ENCODE measurements at places on chromosomes 7 and 10.
A peak's percentile ranks its signal among the peaks of the same experiment; 100 is the strongest.

DNA sequence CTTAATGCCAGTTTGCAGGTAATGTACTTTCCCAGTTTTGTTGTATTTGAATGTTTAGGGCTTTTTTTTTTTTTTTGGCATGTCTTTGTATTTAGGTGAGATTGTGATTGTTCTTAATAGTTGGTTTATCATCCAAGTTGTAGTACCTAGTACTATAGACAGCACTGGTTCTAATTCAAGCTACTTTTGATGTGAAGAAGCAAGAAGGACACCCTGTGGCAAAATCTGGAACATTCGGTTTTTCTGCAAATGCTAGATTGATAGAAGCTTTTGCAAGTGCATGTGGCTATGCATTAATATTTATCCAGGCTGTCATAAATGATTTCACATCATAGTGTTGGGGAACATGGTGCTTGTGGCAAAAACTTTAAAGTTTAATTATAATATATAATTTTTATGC is 248.9 kb downstream of the FOXP2 start:
- no peak for DNase-seq

DNA sequence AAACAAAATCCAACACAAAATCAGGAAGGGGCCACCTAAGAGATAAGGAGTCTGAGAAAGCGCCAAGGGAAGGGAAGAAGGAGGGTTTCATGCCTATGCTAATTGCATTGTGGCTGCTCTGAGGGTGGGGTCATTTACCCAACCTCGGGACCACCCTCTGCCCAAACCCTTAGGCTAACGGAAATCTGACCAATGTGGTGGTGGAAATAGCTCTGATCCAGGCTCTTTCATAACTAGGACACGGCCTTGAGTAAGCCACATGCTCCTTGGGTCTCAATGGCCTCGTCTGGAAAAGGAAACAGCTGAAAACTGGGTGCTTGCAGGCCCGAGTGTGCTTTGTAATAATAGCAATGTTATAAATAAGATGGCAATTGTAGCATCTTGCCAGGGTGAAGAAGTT is 14.9 kb upstream of the SRGN start:
- no peak for DNase-seq

- DNase-seq = no peak
Observed at GRCh38 chr7:157516911-157517781, 180.3 kb downstream of the DNAJB6 start.

DNA sequence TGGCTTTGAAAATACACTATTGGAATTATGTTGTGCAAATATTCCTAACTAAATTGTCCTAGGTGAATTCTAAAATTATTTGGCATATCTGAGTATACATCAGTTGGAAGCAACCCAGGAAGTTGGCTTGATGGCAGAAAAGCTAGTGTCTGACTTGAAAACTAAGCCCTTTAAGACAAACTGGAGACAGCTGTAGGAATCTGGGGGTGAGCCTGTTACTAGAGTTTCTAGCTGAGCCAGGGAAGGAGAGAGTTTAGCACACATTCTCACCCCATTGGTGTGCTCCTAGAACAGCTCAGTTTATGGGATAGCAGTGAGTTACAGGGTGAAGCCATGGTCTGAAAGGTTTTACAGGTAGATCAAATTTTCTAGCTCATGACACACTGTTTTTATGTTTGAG is 210.2 kb upstream of the SLC26A5 start:
- DNase-seq = no peak

DNA sequence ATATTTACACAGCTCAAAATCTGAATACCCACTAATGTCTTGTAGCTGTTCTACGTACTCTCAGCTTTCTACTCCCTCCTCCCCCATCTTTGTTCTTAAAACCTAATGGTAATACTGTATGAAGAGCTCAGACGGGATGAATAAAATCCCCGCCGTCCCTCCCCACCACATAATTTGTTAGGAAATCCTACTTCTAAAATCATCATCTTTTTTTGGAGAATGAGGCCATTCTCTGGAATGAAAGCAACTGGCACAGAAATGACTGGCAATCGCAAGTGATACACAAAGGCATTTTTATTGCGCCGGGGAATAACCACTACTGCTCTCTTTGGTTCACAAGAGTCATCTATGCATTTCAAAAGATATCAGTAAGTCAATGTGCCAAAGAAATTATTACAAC is 27.3 kb downstream of the SLC35B4 start:
- DNase-seq = no peak

- peak; percentile 91 for DNase-seq
Observed at GRCh38 chr7:55534262-55534915, 37.9 kb downstream of the VOPP1 start.

- no peak for DNase-seq
Observed at GRCh38 chr7:73437621-73438416, 4.2 kb downstream of the FZD9 start.

GRCh38 chr7:105281966-105282365 is 106.8 kb downstream of the SRPK2 start:
- DNase-seq = no peak

DNA sequence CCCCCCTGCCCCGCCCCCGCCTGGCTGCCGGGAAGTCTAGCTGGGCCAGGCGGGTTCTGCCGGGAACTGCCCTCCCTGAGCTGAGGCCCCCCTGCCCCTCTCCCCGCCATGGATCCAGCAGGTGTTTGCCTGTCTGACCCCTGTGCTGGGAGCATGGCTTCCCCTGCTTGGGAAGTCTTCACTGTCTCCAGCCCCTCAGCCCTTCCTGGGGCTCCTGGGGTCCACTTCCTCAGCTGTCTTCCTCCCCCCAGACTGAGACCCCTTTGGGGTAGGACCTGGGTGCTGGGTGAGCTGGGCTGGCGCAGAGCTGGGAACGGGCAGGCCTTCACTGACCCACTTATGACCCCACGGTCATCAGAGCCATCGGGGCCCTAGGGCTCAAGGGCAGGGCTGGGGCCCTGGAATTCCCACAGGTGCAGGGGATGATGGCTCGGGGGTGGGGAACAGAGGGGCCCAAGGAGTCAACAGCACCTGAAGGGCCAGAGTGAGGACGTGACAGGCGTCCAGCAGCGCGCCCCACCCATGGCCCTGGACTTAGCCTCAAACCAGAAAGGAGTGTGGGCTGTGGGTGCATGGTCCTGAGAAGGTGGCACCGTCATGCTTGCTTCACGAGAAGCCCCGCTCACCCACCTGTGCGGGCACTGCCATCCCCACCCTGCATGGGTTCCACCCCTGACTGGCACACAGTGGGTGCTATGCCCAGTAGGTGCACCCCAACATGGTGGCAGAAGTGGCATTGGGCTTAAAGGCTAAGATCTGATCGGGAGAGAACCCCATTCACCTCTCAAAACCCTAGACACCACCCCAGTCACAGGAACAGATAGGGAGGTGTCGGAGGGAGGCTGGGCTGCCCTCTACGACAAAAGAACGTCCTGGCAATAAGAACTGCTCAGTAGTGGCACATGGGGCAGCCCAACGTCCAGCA is 16.2 kb upstream of the TNRC18 start:
- DNase-seq = no peak

- no peak for DNase-seq
Observed at GRCh38 chr10:15518250-15518649, 147.2 kb upstream of the FAM171A1 start.

DNA sequence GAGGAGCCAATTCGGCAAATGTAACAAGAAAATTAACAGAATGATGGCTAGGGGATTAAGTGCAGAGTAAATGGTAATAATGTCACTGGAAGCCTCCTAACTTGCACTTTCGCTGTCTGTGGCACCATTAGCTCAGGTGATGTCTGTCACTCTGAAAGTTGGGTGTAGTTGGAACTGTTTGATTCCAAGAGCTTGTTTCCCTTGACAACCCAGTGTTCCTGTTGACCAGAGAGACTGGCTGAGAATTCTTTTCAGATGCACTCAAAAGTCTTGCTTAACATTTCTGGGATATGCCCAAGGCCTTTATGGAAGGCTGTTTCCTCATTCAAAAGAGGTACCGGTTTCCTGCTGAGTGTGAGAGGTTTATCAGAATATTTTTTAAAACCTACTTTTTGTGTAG is 49.6 kb downstream of the PLPP4 start:
- DNase-seq = no peak

- DNase-seq = no peak
Observed at GRCh38 chr7:543501-544337, 24.1 kb upstream of the PDGFA start.

GRCh38 chr7:101990811-101991418 is 173.5 kb downstream of the CUX1 start:
- peak; percentile 35 for DNase-seq

DNA sequence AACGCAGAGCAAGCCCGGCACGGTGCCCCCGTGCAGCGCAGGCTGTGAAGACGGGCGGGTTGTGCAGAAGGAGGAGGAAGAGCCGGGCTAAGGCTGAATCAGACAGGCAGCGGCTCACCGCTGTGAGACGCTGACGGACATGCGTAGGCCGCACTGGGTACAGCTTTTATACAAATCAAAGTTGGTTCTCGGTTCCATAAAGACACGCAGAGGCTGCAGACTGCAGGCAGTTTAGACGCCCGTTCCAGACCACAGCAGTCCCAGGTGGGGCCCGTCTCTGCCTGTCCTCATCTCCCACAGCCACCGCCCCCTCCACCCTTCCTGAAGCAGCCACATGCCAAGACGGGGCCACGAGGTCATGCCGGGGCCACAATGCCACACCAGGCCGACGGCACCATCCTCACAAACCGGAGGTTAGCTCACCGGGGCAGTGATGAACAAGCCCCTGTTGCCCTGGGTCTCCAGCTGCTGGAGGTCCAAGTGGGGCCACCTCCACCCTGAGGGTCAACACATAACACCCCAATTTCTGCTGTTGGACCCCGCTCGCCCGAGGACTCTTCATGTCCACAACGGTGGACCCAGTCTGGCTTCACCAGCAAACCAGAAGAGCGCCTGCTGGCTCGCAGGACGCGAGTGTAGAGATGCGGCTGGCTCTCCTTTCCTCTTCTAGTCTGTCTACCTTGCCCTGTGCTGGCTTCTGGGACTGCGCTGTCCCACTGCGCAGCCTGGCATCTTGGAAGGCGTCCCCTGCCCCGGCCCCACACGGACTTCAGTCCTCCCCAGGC is 227.2 kb downstream of the ELFN1 start:
- DNase-seq = no peak

DNA sequence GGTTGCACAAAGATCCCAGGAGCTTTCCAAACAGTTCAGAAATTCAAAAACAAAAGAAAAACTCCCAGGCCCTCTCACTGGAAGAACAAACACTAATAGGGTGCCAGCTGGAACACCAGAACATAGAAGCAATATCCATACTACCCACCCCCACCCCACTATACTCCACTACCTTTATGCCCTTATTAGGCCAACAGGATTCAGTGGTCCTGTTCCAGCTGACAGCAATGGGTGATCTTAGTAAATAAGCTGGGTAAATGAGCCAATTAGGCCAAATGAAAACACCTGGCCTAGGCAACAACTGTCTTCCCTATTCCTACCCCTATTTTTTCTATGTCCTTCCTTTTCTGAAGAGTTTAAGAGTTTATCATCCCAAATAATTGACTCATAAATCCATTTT is 11.7 kb downstream of the NOC3L start:
- no peak for DNase-seq

DNA sequence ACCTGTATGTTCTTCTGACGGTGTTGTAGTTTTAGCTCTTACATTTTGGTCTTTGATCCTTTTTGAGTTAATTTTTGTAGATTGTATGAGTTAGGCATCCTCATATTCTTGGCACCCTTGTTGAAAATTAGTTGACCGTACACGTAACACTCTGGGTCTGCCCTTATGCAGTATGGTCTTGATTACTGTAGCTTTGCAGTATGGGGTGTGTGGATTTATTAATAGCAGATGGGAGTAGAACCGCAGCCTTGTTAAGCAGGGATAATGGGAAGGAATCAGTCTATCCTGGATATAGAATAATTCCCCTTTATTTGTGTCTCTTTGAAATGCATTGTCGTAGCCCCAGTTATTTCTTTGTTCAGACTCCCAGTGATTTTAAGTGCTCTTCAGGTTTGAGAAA is 95.5 kb downstream of the UBE3C start:
- DNase-seq = no peak

DNA sequence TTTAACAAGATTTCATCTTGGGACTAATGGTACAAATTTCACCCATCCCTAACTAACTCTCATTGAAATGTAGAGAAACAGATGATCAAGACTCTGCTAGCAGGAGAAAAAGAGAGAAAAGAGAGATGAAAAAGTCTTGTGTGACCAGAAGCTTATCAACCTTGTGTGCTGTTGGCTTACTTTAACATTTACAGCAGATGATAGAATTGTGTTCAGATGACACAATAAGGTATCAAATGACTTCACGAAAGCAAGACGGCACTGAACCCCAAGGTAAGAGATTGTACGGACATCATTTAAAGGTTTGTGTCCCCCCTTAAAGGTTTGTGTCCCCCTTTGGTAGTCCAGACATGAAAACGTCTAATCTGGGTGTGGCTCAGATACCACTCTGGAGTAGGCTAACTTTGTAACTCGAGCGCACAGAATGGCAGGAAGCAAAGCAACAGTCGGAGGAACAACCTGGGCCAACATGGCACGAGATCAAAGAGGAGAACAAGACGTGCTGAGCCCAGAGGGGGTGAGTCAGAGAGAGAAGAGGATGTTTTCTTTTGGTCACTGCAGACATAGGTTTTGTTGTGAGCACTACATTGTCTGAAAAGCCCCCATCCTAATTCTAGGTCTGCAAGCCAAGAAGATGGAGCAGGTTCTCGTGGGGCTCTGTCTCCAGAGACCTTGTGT is 10.4 kb upstream of the LMBR1 start:
- peak; percentile 55 for DNase-seq

GRCh38 chr7:122764902-122765301 is 62.2 kb upstream of the RNF148 start:
- DNase-seq = no peak

DNA sequence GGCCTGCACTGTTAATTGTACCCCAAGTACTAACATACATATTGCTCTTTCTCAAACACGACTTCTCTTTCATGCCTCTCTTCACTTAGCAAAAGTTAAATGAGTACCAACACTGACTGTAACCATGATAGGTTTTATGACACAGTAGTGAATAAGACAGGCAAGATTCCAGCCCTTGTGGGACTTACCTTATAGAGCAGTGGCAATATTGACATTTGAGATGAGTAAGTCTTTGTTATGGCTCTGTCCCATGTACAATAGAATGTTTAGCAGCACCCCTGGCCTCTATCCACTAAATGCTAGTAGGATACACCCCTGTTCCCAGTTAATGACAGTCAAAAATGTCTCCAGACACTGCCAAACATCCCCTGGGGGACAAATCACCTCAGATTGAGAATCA is 11.9 kb upstream of the COL1A2 start:
- DNase-seq = no peak

DNA sequence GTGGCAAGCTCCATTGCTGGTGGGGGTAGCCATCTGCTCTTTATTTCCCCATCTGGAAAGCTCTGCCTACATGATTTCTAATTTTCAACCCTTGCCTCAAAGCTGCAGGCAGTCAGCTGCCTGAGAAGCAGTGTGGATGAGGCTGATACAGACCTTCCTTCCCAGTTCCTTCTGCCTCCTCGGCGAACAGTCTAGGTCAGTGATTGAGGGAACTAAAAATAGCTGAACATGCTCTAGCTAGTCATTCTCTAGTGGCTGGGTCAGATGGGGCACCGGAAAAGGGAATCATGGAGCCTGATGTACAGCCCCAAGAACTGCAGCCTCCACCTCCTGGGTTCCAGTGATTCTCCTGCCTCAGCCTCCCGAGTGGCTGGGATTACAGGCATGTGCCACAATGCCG is 48.7 kb downstream of the NAMPT start:
- no peak for DNase-seq

Measured in activated CD8-positive, alpha-beta T cell treated with anti-CD3 and anti-CD28 coated beads for 36 hours (primary cell).